ENCODE measurements at places on chromosomes 7 and 10.
A peak's percentile ranks its signal among the peaks of the same experiment; 100 is the strongest.

- peak; percentile 47 for DNase-seq
These were observed 8.4 kb downstream of the TRIM24 start for GRCh38 chr7:138468244-138469123.

DNA sequence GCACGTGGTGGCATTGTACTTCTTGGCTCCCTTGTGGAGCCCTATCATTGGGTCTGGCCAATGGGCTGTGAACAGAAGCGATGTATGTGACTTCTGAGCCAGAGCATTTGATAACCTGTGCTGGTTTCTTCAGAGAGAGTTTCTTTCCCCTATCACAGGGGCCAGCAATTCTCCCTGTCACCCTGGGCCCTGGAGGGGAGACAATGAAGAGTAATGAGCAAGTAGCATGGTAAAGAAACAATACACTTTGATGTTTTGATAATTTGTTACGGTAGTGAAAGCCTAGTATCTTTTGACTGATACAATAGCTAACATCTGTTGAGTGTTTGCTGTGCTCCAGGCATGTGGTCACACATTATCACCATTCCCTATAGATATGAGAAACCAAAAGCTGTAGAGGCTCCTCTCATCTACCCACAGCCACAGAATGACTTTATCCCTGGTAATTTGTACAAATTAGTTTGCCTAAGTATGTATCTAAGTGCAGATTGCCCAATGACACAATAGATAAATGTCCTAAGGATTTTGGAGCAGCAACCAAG lies 113.4 kb upstream of the SVIL start:
- DNase-seq = no peak

GRCh38 chr10:58515291-58515941 lies 2.7 kb downstream of the BICC1 start:
- no peak for DNase-seq

- DNase-seq = no peak
These were observed 53.4 kb downstream of the TAS2R16 start for GRCh38 chr7:122942059-122942458.

DNA sequence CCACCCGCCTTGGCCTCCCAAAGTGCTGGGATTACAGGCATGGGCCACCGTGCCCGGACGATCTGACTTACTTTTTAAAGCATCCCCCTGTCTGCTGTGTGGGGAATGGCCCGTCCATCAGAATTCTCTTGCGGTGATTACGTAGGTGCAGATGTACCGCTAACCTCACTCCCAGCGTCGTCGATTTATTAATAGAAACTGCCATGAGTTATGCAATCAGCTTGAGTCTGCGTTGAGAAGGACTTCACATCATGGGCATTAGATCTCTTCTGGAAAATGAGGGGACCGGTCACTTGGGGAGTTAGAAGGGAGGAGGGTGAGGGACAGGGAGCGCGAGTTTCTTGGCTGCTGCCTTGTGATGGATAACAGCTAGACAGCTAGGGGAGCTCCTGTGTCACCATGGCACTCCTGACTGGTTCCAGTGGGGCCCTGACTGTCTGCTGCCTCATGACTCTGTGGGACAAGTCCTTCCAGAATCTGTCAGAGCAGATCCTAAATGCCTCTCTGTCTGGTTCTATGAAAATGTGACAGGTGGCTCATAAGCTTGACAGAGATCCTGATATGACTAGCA lies 35.2 kb downstream of the POR start:
- DNase-seq = no peak

DNA sequence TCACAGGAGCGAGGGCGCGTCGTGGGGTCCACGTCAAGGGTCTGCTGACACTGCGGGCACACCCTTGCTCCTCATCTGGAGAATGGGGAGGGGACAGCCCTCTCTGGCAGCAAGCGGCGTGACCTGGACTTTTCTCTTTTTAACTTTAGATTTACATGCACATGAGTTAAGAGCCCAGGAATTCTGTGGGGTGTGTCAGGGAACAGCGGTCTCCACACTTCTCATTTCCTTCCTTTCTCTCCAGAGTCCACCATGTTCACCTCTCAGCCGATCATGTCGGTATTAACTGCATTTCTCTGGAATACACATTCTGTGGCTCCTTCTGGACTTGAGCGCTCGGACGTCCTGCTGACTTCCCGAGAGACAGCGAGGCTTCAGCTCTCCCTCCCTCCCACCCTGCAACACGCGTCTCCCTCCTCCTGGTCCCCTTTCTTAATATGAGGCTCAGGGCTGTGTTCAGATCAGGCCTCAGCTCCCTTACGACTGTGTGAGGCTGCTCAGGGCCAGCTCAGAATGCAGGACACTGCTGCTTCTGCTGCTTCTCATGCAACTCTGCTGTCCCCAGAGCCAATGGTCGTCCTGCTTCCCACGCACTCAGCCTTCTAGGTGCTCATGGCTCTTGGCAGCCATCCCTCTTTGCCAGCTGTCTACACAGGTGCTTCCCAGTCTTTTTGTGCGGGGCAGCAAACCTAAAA lies 261.3 kb downstream of the ELFN1 start:
- no peak for DNase-seq

DNA sequence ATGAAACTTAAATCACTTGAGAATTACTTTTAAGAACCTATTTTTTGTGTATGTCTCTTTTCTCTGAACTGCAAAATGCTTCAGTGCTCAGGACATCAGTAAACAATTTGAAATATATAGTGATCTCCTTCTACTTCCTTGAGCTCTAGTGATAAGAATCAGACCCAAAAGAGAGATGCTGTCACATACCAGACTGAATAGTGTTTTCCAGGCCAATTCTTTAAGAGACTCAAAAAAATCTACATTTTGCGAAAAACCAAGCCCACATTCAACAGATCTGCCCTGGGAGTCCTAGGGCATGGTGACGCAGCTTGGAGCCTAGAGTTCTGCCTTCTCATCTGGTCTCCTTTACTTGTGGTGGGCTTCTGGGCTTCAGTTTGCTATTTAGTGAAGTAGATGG lies 72.1 kb upstream of the SLC13A1 start:
- no peak for DNase-seq

GRCh38 chr7:29839921-29840320 lies 33.6 kb downstream of the WIPF3 start:
- no peak for DNase-seq

GRCh38 chr10:13803566-13804554 lies 217.1 kb downstream of the PRPF18 start:
- DNase-seq = peak; percentile 97

Measured in NCI-H510A treated with DMSO at 0.1 percent for 48 hours (cell line).